Skeletal muscle cell (primary cell): ENCODE measurements at places on chromosomes 2 and 18.
A peak's percentile ranks its signal among the peaks of the same experiment; 100 is the strongest.

DNA sequence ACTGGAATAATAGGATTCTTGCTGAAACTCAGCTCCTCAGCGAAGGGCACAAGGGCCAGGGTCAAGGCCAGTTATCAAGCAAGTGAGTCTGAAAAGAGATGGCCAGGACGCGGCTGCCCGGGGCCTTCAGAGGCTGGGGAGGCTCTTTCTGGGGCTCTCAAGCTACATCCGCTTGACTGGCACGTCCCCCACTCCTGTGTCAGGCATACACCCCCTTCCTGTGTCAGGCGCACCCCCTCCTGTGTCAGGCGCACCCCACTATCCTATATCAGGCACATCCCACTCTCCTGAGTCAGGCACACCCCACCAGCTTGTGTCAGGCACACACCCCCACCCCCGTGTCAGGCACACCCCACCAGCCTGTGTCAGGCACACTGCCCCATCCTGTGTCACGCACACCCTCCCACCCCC is 91.8 kb downstream of the TPO start:
- no peak for DNase-seq

DNA sequence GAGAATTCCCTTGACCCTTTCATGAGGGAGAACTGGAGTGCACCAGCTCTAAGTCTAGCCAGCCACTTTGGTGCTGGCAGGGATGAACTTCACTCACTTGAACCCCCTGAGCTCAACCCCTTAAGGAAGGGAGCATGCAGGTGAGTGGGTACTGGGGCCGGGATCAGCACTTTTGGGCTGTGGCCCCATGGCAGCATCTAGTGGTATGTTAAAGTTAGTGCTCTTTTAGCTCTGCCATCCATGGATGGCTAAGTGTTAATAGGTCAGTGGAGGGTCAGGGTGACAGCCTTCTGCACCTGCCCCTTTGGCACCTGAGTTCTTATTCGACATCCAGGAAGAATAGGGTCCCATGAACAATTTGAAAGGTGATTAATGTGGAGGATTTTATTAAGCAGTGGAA is 689.0 kb upstream of the FSHR start:
- DNase-seq: no peak

DNA sequence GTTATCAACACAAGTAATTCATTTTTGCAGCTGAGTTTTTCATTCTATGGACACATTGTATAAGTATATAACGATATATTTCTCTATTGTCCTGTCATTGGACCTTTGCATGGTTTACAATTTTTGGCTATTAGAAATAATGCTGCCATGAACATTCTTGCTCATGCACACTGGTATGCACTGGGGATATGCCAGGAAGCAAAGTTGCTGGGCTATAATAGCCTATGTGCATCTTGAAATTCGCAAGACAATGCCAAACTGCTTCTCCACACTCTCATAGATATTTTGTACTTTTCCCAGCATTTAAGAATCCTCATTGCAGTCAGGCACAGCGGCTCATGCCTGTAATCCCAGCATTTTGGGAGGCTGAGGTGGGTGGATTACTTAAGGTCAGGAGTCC is 852.6 kb upstream of the ID2 start:
- no peak for DNase-seq

- no peak for DNase-seq
Measured at GRCh38 chr2:150878356-150878755, 383.3 kb downstream of the RBM43 start.

GRCh38 chr18:12726774-12727550 is 24.1 kb downstream of the PSMG2 start:
- DNase-seq: peak; percentile 19

GRCh38 chr2:168433527-168433926 is 22.5 kb upstream of the CERS6 start:
- DNase-seq: no peak

DNA sequence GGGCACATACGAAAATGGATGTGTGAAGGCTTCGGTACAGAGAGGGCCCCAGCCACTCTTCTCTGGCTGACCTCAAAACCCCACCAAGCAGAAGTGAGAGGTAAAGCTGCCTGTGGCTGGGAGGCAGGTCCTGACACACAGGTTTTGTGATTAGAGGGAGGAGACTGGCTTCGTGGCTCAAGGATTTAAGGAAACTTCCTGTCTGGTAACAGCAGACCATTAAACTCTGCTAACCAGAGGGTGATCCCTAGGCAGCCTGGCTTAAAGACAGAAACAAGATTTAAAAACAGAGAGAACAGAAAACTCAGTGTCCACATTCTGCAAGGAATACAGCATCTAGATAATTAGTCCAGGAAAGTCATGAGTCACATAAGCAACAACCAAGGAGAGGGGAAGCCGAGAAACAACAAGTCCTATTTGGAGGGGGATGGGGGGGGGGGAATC is 101.9 kb downstream of the NFATC1 start:
- DNase-seq: no peak

- DNase-seq: no peak
Measured at GRCh38 chr2:110205660-110206455, 1.0 kb upstream of the NPHP1 start.

DNA sequence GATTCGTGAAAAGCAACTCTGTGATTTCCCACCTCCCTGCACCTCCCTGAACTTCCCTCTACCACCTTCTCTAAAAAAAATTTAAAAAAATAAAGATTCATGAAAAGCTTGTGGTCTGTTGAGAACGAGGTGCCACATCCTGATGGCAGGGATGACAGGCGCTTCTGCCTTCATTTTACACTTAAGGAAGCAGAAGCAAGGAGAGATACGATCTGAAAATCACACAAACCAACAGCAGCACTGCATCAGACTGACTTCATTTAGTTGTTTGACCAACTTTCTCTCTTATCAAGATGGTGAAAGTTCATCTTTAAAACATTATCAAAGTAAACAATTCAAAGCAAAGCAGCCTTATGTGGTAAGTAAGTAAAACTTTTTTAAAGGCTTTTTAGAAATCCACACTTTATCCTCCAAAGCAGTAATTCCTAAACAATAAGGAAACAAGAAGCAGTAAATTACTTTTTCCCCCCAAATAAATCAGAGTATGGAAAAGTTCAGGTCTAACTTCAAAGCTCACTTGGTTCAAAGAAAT is 15.5 kb downstream of the WDFY1 start:
- no peak for DNase-seq

- no peak for DNase-seq
Measured at GRCh38 chr2:3656762-3657721, 958 bp upstream of the ALLC start.
